ENCODE measurements at places on chromosomes 1 and 21. TPM values are rescaled to one million over a fixed set of nuclear protein-coding genes. Genes with fewer than 3 reads are reported as not detected.

Gene CLEC20A
- not detected for total RNA-seq

Gene LENEP
- not detected for total RNA-seq

Gene GPR3
- total RNA-seq, result 1.5 TPM

Gene APOBEC4
- total RNA-seq, result not detected

Gene C1orf226
- 0.96 TPM for total RNA-seq

Gene OR6N1
- not detected for total RNA-seq

Gene DCST2
- 0.50 TPM for total RNA-seq

Gene MPZ
- 0.35 TPM for total RNA-seq

Gene ACAP3
- total RNA-seq, result 12.0 TPM

Gene SPRR1B
- total RNA-seq, result not detected

Gene HTR6
- 0.22 TPM for total RNA-seq

Gene TMEM200B
- 0.07 TPM for total RNA-seq

Gene PTAFR
- total RNA-seq, result 0.23 TPM

Gene GBP7
- total RNA-seq, result not detected

Gene CRYAA
- not detected for total RNA-seq

Gene KRTAP12-1
- total RNA-seq, result not detected

Gene PKLR
- not detected for total RNA-seq

Gene HJV
- not detected for total RNA-seq

Gene NOL9
- 3.3 TPM for total RNA-seq

Gene KCNK1
- 19.4 TPM for total RNA-seq

Gene ANXA9
- total RNA-seq, result 1.3 TPM

Gene ZBTB48
- 10.3 TPM for total RNA-seq

Gene ADCY10
- total RNA-seq, result 0.17 TPM

Gene OR2L5
- total RNA-seq, result not detected

Gene OR2L3
- not detected for total RNA-seq

Gene SERTAD4
- 0.89 TPM for total RNA-seq

Gene RAVER2
- total RNA-seq, result 2.4 TPM

Gene MMP23B
- 0.51 TPM for total RNA-seq

Gene MINDY1
- total RNA-seq, result 2.7 TPM

Gene DENND2C
- 0.39 TPM for total RNA-seq

Gene NECTIN4
- 1.9 TPM for total RNA-seq

Gene TFF2
- 0.47 TPM for total RNA-seq

Gene CNR2
- not detected for total RNA-seq

Gene PRAMEF17
- total RNA-seq, result not detected

Gene SPRR2A
- total RNA-seq, result not detected

Gene GCSAML
- not detected for total RNA-seq

Gene SPRR2B
- total RNA-seq, result not detected

Gene LIPI
- total RNA-seq, result not detected

Gene OPRD1
- total RNA-seq, result 0.14 TPM

Gene HIVEP3
- total RNA-seq, result 2.8 TPM

Gene LCE2A
- total RNA-seq, result not detected

Measured in A549 treated with RU486 at 1 μM for 4 hours (cell line).